Activated CD4-positive, alpha-beta T cell treated with anti-CD3 and anti-CD28 coated beads for 36 hours (primary cell): ENCODE measurements at places on chromosomes 3 and 15.

DNA sequence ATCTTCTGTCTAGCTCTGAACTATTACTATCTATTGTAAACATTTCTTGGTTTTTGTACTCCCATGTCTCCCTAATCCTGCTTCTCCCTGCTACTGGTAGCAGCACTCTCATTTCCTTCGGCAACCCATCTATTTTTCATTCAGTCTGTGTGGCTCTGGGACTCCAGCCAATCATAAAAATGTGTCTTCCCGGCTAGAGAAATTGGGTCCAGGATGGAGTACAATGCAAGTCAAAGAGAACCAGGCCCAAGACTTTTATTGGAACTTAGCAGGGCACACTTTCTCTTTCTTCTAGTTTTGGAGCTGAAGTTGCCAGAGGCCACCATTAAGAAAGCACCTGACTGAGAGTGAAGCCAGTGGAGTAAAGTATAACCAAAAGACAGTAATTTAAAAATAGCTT lies 22.8 kb upstream of the ARHGEF26 start:
- no peak for DNase-seq

- DNase-seq = no peak
These were observed 1.0 kb upstream of the UBL7 start for GRCh38 chr15:74461847-74462511.

DNA sequence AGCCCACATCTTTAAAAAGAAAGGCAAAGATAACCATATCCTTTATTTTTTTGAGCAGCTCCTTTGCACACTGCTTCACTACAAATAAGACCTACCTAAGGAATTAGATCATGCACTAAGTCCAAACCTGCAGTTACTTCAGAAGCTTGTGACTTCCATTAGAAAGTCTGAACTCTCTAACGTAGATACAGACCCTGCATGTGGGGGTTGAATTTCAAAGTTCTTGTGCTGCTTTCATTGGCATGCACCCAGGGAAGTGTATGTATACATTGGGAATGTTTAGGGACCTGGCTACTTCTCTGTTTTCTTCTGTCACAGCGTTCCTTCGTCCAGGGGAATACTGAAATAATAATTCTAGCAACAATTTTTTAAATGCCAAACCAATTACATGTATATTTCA lies 185.2 kb upstream of the IL12A start:
- DNase-seq = no peak

GRCh38 chr3:48528754-48529153 lies 24.8 kb upstream of the SHISA5 start:
- DNase-seq = no peak

- no peak for DNase-seq
These were observed 218.5 kb downstream of the BBX start for GRCh38 chr3:107740992-107741896.

GRCh38 chr3:124498891-124499290 lies 231.4 kb upstream of the UMPS start:
- DNase-seq = no peak

DNA sequence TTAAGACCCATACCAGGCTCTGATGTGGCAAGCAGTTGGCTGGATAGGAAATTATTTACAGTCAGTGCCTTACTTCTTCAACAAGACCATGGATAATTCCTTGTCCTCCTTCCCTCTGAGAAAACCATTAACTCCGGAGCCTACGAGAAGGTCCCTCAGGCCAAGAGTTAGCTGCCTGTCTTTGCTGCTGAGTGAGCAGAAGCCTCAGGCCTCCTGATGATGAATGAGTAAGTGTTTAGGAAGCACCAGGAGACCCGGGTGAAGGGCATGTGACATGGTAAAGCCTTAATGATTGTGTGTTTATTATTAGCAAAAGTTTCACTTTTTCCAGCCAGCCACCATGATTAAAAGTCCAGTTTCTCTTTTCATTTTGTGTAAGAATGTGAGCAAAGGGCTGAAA lies 174.9 kb upstream of the TOPAZ1 start:
- no peak for DNase-seq

DNA sequence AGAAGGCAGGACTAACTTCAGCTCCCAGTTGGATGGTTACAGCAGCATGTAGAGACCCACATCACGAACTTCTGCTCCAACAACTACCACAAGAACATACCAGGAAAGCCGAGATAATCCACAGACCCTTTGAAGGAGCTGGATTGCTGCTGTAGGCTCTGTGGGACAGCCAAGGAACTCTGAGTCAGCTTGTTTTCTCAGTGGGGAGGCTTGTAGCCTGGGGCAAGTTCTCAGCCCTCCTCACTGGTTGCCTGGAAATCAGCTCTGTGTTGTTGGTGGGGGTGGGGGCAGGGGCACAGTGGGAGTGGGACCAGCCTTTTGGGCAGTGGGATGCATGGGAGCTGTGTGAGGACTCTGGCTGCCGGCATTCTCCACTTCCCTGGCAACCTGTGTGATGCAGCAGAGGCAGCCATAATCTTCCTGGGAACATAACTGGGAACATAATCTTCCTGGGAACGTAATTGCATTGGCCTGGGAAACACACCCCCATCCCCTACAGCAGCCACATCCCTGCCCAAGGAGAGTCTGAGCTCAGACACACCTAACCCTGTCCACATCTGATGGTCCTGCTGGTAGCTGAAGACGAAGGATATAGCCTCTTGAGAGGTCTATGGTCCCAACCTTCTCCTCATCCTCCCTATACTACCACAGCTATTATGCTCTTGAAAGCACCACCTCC lies 153.1 kb downstream of the PEAK1 start:
- DNase-seq = no peak

GRCh38 chr3:157119369-157119951 lies 40.5 kb downstream of the CCNL1 start:
- DNase-seq = peak; percentile 55

DNA sequence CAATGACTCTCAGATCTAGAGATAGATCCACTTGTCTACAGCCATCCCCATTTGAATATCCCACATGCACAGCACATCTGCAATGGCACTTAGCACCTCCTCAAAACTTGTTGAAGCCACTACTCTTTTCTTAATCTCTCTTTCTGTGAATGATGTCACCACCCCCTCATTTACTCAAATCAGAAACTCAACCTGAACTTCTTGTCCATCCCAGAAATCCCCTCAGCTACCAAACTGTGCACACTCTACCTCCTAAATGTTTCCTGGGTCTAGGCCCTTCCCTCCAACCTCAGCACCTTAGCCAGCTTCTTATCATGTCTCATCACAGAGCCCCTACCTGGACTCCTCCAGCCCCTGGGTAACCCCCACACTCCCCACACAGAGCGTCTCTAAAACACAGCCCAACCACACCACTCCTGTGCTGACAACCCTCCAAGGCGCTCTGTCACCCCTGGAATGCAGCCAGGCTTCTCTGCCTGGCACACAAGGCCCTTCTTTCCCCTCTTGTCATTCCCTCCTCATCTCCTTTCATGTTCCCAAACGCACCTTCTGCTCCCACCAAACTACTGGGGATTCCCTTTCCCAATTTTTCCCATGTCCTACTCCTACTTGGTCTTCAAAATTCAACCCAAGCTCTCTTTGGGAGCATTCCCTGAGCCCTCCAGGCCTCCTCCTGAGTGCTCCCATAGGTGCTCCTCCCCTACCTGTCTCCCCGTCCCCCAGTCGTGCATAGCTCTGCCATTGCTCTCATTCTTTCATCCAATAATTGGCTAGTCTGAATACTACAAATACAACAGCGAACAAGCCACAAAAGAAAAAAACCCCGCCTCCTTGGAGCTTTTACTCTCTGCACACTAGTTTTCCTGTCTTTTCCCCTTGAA lies 39.8 kb upstream of the ZBTB38 start:
- peak; percentile 57 for DNase-seq

DNA sequence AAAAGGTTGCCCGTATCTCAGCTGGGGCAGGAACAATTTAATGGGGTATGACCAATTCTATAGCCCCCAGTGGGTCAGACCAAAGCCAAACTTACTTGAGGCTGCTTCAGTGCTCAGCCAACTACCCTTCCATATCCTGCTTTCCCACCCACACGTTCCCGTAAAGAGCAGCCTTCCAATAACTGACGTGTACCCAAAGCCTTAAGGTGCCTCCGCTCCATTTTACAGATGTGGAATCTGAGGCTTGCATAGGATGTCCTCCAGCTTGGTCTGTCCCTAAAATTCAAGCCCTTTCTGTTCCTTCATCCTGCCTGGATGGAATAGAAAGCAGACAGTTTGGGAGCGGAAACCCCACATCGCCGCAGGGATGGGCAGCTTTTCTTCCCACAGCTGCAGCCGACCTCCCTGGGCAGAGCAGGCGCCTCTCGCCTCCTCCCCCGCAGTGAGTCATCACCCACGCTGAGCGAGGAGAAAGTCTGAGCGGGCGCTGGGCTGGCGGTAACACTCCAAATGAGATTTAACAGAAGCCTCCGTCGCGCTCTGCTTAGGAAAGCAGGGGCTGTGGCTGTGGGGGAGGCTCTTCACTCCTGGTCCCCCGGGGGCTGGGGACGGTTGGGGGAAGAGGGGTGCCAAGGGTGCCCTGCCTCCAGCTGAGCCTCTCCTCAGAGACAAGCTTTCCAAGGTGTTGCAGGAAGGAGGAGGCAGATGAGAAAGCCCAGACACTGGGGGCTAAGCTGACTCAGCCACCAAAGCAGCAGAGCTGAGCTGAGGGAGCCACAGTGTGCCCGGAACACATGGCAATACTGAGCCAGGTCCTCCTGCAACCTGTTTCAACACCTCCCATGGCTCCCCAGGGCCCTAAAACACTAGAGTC lies 57.8 kb upstream of the HRH1 start:
- DNase-seq = peak; percentile 91

- no peak for DNase-seq
These were observed 20.9 kb upstream of the IL1RAP start for GRCh38 chr3:190492966-190493365.

- DNase-seq = no peak
These were observed 166.1 kb downstream of the OSBPL10 start for GRCh38 chr3:31815006-31815405.

- DNase-seq = no peak
These were observed 332.2 kb upstream of the GOLIM4 start for GRCh38 chr3:168427835-168428475.

- DNase-seq = no peak
These were observed 223.0 kb upstream of the MCTP2 start for GRCh38 chr15:94008104-94009074.

- no peak for DNase-seq
These were observed 210.2 kb downstream of the TJP1 start for GRCh38 chr15:29612096-29612495.

- no peak for DNase-seq
These were observed at the start of gene COLQ for GRCh38 chr3:15521573-15521965. TSS of gene COLQ (minus strand) at chr3:15521706. CDS start at chr3:15521625, 81 bp downstream.

DNA sequence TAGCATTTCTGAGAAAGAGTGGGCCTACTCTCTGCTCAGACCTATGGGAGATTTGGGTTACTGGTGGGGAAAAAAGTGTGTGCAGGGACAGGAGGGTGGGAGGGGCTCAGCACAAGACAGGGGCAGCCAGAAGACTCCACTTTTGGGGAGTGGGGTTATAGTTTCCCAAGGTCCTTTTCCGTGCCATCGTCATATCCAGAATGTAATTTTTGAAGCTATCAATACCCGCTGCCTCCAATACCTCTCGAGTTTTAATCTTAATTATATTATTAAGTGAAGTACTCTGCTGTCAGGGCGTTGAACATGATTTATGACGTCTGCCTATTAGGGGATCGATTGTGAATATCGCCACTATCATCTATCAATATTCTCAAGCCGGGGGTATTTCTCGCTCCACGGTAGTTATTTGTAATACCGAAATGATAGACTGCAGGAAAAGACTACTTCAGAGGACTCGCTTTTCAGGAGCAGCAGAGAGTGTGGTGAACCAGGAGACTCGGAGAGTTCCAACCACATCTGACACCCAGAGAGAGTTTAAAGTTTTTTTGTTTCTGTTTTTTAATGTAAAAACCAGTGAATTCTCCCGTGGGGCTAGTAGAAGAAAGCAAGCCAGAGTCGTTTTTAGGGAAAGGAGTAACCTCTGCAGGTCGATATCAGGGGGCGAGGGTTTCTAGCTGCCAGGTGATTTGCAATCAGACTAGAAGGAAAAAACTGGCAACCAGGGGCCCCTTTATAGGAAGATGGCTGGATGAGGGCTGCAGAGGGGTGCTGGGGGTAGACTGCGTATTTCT lies 20.6 kb downstream of the NR2F2 start:
- no peak for DNase-seq

GRCh38 chr3:171784387-171784786 lies 25.9 kb downstream of the PLD1 start:
- no peak for DNase-seq

DNA sequence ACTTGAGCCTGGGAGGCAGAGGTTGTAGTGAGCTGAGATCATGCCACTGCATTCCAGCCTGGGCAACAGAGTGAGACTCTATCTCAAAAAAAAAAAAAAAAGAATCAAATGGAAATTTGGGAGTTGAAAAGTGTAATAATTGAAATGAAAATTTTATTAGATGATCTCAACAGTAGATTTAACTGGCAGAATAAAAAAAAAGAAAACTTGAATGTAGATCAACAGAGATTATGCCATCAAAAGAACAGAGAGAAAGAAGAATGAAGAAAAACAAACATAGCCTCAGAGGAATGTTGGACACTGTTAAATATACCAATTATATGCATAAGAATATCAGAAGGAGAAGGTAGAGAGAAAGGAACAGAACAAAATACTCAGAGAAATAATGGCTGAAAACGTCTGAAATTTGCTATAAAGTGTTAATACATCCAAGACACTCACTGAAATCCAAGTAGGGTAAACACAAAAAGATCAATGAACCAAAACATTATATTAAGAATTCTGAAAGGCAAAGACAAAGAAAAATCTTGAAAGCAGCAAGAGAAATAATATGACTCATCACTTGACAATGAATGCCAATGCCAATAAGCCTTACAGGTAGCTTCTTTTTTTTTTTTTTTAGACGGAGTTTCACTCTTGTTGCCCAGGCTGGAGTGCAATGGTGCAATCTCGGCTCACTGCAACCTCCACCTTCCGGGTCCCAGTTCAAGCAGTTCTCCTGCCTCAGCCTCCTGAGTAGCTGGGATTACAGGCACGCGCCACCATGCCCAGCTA lies 14.6 kb upstream of the ELP6 start:
- no peak for DNase-seq

GRCh38 chr3:193330555-193331204 lies 47.9 kb downstream of the ATP13A5 start:
- DNase-seq = no peak

DNA sequence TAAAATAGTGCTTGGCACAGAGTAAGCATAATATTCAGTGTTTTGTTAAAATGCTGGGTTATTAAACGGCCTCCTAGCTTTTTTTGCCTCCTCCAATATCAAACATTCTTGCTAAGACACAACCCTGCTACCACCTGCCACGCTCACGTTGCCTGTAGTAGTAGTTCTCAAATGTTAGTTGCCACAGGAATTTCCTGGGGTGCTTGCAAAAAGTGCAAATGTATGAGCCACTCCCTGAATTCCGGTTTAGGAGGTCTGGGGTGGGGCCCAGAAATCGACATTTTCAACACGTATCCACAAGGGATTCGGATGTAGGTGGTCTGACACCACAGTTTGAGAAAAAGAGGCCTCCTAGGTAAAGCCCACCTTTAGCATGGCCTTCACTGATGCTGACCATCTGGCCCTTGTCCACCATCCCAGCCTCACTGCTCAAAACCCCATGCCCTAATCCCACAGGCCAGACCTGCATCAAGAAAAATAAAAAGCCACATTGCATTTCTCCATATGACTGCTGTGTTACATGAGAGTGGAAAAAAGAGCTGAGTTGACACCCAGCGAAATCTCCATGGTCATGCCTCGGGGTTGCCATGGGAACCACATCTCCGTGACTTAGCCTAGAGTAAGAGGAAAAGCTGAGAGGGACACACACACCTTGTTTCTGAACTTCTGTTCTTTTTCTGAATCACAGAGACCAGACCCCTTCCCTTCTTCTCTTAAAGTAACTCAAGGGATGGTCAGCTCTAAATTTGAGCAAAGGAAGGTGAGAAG lies 116.4 kb upstream of the HES1 start:
- peak; percentile 15 for DNase-seq
